ENCODE measurements at places on chromosomes 3 and 15. TPM values are rescaled to one million over a fixed set of nuclear protein-coding genes. Genes with fewer than 3 reads are reported as not detected.

DNA sequence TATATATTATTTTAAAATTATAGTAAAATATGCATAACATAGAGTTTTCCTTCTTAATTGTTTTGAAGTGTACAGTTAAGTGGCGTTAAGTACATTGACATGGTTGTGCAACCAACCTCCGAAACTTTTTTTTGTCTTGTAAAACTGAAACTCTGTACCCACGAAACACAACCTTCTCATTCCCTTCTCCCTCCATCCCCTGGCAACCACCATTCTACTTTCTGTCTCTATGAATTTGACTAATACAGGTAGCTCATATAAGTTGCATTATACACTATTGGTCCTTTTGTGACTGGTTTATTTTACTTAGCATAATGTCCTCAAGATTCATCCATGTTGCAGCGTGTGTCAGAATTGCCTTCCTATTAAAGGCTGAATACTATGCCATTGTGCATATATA lies 179.4 kb downstream of the SATB1 start:
- no peak for DNase-seq

GRCh38 chr3:128681369-128681829 lies 30.8 kb upstream of the RPN1 start:
- DNase-seq: no peak

DNA sequence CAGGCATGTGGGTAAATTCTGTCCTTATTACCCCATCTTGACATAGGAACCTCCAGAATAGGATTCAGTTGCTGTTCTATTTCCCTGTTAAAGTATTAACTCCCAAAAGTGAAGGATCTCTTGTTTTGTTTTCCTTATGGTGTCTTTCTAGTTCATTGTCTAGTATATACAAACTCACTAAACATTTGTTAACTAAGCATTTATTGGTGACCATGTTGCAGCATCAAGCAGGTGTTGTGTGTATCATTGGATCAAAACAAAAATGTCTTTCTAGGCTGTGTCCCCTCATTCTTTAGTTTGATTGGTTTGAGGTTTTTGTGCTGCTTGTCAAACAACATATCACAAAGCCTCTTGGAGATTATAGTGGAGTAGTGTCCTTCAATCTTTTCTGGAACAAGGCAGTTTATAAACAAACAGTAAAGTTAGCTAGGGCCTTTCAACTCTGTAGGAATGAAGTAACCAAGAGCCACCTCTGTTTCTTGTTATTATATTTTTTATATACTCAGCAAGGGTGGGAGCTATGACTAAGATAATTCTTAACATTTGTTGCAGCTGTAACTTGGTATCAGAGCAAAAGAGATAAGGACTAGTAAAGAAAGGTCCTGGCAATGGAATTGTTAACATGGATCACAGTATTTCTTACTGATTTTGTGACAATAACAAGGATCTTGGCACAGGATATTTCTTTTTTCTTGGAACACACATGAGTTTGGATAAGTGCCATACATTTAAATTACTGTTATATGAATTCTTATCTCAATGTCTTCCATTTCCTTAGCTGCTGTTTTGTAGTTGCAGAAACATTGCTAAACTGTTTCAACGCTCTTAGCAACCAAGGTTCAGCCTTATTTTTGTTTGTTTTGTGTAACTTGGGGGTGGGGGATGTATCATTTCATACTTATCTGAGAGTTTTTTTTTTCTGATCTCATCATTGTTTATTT lies 49.3 kb downstream of the TMOD3 start:
- no peak for DNase-seq

GRCh38 chr3:53845103-53845880 lies 927 bp downstream of the CHDH start:
- DNase-seq: no peak

GRCh38 chr3:12964711-12965612 lies 108.3 kb downstream of the IQSEC1 start:
- DNase-seq: no peak

DNA sequence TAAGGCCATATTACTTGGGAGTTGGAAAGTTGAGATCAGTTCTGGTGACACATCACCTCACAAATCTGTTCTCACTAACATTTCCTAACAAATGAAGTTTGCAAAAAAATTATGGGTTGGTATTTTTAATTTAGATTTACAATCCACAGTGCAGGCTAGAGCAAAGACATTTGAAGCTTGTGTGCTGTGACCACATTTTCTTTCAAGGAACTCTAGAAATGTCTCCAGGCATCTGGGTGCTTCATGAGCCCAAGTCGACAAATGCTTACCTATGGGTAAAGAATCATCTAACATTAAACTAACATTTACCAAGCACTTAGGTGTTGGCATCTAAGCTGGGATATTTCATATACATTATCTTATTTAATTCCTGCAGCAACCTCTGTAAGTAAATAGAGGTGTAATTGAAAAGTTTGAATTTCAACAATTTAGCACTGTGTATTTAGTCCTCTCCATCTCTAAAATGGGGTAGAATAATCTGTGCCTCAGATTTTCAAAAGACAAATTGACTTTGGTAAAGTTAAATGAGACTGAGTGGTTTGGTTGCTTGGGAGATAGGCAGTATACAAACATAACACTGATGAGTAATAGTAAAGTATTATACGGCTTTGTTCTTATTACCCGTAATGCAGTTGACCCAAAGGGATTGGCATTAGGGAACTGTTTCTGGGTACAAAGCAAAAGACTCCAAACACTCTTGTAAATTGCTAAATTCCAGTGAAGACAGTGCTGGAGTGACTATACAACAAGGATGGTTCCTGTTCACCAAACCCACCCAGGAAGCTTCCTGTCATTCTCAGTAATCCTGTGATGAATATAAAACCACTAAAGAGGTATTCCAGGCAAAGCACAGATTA lies 162.5 kb downstream of the TPRG1 start:
- DNase-seq: no peak

The DAZL gene
- total RNA-seq: 0.27 TPM

DNA sequence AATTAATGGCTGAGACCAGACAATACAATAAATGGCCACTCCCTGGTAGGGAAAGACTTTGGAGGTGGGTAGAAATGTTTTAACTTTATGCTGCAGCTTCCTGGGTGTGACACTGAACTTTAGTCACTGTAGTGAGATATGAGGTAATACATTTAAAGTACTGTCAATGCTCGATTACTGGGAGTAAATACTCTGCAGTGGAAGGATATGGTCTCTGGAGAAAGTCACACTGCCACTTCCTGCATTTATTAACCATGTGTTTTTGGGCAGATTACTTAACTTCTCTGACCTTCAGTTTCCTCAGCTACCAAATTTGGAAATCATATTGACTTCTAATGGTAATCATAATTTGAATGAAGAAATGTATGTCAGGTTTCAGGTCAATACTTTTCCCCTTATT lies 317.1 kb upstream of the TGFBR2 start:
- no peak for DNase-seq

DNA sequence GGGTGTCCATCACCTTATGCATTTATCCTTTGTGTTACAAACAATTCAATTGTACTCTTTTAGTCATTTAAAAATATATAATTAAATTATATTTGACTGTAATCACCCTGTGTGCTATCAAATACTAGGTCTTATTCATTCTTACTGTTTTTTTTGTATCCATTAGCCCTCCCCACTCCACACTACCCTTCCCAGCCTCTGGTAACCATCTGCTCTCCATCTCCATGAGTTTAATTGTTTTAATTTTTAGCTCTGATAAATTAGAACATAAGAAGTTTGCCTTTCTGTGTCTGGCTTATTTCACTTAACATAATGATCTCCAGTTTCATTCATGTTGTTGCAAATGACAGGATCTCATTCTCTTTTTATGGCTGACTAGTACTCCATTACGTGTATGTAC lies 16.8 kb downstream of the C3orf20 start:
- no peak for DNase-seq

The SMCO1 gene
- not detected for total RNA-seq

The ARGFX gene
- not detected for total RNA-seq

- DNase-seq: no peak
Observed at GRCh38 chr3:22621205-22621809, 581.8 kb upstream of the UBE2E2 start.

GRCh38 chr15:72676838-72677237 lies 9.1 kb downstream of the HIGD2B start:
- DNase-seq: no peak
